ENCODE measurements at places on chromosomes 16 and 17. TPM values are rescaled to one million over a fixed set of nuclear protein-coding genes. Genes with fewer than 3 reads are reported as not detected.

DNA sequence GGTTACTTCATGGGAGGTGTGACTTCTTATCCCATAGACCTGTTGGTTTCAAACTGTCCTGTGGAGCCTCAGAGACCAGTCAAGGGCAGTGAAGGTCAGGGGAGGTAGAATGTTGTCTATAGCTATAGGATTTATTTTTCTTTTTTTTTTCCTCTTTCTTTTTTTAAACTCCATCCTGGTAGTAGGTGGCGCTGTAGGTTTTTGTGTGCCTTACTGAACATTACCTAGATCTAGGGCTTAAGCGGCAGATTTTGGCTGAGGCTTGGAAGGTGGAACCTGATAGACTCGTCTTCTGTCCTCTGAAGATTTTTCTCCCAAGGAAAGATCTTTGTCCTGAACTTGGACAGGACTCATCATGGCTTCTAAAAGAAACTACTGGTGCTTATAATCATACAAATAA lies 8.2 kb upstream of the LASP1NB start:
- no peak for DNase-seq

ASIC2 gene
- total RNA-seq: 1.1 TPM

CBX2 gene
- 83.9 TPM for total RNA-seq

DNA sequence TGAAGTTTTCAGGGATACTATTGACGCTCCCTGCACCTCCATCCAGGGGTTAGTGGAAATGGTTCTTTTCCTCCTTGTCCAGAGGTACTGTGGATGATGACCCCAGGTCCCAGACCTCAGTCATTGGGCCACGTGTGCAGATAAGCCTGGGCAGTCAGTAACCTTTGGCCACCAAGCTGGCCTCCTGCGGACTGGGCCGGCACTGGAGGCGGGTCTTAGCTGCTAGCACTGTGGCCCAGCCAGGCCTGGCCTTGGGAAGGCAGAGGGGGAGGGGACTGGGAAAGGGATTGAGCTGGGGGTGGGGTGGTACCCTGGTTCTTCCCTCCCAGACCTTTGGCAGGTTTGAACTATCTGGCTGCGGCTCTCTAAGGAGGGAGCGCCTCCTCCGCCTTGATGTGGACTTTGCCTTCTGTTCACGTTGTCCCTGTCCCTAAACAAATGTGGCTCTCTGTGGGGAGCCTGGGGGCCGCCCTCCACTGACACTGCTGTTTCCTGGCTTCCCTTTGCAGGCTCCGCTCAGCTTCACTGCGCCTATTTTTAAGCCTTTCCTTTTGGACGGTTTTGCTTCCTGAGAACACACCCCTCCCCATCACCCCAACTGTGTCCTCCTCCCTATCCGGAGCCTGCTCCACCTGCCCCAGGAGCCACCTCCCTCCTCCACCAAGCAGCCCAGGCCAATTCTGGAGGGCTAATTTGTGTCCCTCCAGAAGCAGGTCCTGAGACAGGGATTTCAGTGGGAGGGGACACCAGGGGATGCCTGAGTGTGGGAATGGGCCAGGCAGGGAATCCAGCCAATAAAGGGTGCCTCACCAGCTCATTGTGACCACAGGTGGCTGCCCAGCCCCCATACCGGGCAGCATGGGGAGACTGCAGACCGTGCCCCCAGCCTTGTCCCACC lies 251.9 kb downstream of the SEC14L1 start:
- peak; percentile 33 for DNase-seq

GRCh38 chr16:74651841-74652240 lies 14.8 kb downstream of the RFWD3 start:
- DNase-seq: no peak

DNA sequence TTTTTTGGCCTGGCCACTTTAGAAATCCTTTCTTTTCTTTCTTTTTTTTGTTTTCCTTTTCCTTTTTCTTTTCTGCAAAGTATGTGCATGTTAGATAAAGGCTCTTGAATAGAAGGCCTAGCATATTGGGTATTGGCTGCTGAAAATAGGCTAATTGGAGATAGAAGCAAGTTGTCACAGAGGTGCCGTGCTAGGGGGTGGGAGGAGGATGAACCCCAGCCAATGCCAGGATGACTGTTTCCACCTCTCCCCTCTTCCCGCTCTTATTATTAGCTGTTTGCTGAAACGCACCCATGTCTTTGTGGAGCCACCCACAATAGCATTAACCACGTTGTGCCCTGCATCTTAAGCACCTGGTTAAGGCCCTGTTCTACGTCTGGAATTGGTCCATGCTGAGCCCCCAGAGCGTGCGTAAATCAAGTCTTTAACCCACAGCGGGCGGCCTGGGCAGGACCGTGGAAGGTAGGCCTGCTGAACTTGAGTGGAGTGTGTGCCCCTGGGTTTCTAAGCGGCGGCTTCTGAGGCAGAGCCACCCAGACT lies 123.6 kb downstream of the MSI2 start:
- DNase-seq: no peak

GRCh38 chr16:56600398-56600999 lies 7.9 kb upstream of the MT2A start:
- DNase-seq: no peak
